NCI-H1694 (cell line): ENCODE measurements at places on chromosomes 1 and 21.

DNA sequence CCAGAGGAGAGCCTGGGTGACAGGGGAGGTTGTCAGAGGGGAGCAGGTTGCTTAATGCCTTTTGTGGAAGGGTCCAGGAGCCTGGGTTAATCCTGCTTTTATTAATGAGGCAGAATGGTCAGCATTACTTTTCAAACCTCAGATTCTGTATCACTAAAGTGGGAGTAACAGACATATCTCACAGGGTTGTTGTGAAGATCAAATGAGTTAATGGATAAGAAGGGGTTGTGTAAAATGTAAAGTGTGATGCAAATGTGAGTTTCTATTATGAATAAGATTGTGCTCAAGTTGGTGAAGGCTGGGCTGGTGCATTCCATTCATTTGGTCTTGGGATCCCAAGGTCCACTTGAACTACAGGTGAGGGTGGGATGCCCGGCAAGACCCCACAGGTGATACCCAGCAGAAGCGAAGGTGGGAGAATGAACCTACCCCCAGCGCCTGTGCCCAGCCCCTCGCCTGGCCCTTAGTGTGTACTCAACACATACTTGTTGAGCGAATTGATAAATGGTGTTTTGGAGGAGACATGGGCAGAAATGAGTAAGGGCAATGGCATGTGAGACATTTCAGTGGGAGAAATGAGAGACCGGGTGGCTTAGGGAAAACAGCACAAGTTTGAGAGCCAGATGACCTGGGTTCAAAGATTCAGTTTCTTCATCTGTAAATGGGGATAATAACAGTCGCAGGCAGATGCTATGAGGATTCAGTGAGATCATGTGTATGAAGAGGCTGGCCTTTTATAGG lies 6.2 kb downstream of the SLC26A9 start:
- DNase-seq: no peak

DNA sequence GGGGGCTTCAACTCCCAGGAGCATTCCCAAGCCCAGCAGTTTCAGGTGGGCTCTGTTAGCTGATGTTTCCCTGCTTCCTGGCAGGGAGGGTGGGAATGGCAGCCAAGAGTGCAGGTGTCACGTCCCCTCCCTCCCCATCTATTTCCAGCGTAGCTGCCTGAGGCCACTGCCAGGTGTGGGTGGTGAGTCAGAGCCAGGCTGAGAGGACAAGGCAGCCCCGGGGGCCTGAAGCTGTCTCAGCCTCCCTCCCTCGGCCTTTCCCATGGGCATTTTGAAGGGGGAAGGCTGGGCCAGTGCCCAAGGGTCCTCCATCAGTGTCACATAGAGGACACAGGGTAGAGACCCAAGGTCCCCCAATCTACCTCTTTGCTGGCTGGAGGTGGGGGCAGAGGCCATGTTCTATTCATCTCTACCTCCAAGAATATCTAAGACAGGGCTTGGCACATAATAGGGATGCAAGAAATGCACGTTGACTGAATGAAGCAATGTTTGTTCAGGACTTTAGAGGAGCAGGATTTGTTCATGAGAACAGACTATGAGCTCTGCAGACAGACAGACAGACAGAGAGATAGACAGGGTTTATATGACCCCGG lies 34.4 kb upstream of the ID3 start:
- DNase-seq: no peak

GRCh38 chr1:168760781-168761180 lies 31.8 kb upstream of the DPT start:
- DNase-seq: no peak

DNA sequence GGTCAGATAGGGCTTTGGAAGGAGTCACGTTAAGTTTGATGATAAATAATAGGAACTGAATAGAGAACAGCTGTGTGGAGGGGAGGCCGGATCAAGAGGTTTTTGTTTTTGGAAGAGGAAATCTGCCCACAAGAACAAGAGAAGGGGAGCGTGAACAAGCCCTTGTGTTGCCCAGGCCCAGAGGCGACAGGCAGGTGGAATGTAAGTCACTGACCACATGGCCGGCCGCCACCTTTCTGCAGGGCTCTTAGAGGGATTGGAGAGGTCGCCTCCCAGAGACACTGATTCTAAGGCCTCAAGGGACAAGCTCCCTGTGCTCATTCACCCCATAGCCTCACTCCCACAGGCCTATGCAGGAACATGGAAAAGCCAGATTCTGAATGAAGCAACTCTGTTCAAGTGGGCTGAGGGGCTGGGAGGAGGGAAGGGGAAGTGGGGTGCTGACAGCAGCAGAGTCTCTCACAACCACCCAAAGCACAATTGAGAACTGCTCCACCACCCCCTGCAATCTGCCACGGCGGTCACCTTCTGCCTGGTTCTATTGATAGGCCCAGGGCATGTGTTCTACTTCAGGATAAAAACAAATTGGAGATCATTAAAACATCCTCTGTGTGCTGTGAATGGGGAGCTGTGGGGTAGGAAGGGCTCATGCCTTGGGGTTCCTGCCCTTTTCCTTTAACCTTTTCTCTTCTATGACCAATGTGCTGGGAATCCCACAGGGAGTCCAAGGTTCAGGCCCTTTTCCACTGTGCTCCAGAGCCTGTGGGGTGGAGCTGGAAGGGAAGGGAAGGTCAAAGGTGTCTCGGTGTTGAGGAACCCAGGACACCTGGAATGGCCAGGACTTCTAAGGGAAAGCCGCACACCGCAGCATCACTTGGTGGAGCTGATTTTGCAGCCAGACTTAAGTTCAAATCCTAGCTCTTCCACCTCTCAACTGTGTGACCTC lies 63.3 kb upstream of the PARP1 start:
- DNase-seq: no peak

- DNase-seq: no peak
These were observed 56.4 kb downstream of the GREM2 start for GRCh38 chr1:240555524-240555923.

- DNase-seq: no peak
These were observed 1.5 kb upstream of the S100B start for GRCh38 chr21:46606427-46606813.

- DNase-seq: peak; percentile 95
These were observed 33.8 kb upstream of the MPZL1 start for GRCh38 chr1:167687919-167688519.

DNA sequence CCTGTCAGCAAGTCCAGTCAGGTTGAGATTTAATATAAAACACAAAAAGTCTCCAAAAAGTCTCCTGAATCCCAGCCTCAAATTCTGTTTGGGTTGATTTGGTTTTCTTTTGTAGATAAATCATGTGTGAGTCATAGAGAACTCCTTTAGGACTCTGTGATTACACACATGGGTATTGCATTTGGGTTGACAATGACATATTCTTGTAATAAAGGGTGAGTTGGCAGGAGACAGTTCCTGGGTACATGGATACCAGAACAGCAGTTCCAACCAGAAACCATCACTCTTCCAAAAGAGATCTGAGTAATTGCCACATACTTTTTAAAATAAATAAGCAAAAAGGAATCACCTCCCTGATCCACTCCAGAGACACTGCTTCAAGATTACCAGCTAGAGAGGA lies 8.9 kb downstream of the CR2 start:
- DNase-seq: no peak

- DNase-seq: peak; percentile 28
These were observed 736 bp downstream of the KCNC4 start for GRCh38 chr1:110210604-110211495.
